HS-27A (cell line): ENCODE measurements at places on chromosomes 2 and 18.
A peak's percentile ranks its signal among the peaks of the same experiment; 100 is the strongest.

DNA sequence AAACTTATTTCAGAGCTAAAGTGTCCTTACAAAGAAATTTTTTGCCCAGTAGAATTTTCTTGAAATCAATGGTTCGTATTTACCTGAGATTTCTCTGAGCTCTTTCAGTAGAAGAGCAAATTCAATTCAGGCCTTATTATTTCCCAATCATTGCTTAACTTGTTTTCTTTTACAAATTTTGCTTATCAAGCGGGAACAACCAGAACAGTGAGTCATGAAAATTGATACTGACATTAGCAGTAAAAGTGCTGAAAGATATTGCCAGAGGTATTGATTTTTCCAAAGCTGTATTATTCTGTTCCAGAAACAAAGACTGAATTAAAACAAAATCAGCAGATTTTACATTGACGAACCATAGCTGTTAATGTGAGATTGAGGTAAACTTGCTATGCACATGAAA, 10.1 kb upstream of the RIOK3 start:
- no peak for DNase-seq

DNA sequence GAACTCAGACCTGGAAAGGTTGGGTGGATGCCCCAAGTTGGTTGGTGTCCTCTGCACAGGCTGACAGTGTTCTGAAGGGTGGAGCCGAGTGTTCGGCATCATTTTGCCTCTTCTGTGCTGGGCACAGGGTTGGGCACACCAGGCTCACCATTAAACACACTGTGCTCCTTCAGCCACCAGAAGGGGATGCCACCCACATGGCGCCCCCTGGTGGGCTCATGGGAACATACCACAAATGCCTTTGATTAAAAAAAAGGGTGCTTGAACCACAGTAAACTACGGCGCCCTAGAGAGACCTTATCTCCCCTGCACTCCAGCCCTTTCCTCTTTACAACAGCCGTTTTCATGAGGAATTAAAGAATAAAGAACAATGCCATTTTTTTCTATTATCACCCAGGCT, 89.4 kb downstream of the CELF4 start:
- DNase-seq = no peak

GRCh38 chr2:240741091-240741490, 49.4 kb downstream of the AQP12A start:
- no peak for DNase-seq

DNA sequence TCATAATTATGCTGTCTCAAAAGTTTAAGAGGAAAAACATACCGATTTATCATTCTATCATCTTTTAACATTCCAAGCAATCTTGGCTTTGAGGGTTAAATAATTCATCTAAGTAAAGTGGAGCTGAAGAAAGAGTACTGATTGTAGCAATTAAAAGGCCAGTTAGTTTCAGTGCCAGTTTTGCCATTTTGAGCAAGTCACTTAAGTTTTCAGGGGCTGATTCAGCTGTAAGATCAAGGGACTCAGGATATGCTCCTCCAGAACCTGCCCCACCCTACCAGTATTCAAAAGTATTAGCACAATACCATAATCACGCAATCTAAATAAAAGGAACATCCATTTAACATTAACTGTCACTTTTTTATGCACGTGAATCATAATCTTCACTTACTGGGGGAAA, 1.9 kb downstream of the SS18 start:
- DNase-seq = no peak

GRCh38 chr2:138020432-138020831, 56.2 kb downstream of the HNMT start:
- no peak for DNase-seq

- DNase-seq = peak; percentile 30
Observed at GRCh38 chr2:78718473-78718872, 307.0 kb upstream of the REG3G start.

DNA sequence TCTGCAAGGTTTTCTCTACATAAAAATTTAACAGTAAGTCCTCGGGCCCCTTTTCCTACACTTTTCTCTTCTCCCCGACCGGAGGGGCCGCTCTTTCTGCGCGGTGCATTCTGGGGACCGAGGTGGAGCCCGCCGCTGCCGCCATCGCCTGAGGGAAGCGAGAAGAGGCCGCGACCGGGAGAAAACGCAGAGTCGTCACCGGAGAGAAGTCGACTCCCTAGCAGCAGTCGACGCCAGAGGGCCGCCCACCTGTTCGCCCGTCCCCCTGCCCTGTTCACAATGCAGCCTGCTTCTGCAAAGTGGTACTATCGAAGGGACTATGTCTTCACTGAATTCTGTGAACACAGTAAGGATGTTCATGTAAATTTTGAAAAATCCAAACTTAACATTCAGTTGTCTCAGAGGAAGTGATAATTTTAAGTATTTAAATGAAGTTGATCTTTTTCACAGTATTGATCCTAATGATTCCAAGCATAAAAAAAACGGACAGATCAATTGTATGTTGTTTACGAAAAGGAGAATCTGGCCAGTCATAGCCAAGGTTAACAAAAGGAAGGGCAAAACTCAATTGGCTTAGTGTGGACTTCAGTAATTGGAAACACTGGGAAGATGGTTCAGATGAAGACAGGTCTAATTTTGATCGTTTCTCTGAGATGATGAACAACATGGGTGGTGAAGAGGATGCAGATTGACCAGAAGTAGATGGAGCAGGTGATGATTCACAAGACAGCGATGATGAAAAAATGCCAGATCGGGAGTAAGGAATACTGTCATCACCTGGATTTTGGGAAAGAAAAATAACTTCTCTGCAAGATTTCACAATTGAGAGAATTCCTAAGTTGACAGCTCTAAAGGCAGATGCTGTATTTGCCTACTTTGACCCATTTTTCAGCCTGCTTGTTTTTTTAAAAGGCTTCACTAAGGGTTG, 55.8 kb downstream of the ASXL2 start:
- DNase-seq = no peak

DNA sequence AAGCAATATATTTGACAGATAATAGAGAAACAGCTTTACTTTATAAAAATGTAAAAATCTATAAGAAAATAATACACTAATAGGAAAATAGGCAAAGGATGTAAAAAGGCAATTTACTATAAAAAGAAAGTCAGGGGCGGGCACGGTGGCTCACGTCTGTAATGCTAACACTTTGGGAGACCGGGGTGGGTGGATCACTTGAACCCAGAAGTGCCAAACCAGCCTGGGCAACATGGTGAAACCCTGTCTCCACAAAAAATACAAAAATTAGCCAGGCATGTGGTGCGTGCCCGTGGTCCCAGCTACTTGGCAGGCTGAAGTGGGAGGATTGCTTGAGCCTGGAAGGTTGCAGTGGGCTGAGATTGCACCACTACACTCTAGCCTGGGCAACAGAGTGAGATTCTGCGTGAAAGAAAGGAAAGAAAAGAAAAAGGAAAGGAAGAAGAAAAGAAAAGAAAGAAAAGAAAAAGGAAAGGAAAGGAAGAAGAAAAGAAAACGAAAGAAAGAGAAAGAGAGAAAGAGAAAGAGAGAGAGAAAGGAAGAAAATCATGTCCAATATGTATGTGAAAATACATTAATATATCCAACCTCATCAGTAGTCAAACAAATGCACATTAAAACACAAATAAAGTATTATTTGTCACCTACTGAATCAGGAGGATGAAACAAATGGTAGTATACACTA, 65.1 kb downstream of the ADD2 start:
- no peak for DNase-seq

DNA sequence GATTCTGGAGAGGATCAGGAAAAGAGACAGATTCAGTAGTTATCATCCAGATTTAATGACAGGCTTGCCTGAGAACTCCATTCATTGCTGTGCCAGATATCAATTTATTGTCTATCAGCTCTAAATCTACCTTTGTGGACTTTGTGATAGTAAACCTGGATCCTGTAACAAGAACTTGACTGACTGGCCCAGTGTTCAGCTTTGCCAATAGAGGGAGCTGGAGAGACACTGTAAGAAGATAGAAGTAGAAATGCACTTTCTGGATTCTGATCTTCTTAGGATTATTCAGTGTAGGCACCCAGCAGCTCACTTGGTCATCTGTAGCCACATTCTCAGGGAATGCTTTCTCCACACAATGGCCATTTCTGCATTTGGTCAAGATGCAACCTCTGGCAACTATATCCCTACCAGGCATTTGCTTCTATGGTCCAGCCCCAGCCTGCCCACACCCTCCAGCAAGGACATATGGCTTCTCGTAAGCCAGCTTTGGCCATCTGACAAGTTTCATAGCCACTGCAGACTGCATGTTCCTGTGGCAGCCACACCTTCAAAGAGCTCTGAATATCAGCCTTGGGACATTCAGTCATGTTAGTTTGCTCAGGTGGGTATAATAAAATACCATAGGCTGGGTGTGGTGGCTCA, 6.1 kb upstream of the SERPINB8 start:
- DNase-seq = no peak

DNA sequence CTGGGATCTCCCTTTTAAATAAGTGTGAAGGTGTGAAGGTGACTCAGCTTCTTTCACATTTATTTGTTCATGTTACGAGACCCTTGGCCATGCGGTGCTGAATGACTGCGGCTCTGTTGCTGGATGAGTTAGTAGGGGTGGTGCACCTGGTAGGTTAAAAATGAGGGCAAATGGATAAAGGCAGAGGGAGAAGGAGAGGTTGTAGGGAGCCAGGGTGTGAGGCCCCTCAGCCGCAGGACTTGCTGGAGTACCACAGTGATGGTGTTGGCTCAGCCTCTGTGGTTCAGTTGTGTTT, 164.2 kb downstream of the NAPG start:
- no peak for DNase-seq

- DNase-seq = no peak
Observed at GRCh38 chr2:217740756-217741155, 262.0 kb downstream of the TNS1 start.

DNA sequence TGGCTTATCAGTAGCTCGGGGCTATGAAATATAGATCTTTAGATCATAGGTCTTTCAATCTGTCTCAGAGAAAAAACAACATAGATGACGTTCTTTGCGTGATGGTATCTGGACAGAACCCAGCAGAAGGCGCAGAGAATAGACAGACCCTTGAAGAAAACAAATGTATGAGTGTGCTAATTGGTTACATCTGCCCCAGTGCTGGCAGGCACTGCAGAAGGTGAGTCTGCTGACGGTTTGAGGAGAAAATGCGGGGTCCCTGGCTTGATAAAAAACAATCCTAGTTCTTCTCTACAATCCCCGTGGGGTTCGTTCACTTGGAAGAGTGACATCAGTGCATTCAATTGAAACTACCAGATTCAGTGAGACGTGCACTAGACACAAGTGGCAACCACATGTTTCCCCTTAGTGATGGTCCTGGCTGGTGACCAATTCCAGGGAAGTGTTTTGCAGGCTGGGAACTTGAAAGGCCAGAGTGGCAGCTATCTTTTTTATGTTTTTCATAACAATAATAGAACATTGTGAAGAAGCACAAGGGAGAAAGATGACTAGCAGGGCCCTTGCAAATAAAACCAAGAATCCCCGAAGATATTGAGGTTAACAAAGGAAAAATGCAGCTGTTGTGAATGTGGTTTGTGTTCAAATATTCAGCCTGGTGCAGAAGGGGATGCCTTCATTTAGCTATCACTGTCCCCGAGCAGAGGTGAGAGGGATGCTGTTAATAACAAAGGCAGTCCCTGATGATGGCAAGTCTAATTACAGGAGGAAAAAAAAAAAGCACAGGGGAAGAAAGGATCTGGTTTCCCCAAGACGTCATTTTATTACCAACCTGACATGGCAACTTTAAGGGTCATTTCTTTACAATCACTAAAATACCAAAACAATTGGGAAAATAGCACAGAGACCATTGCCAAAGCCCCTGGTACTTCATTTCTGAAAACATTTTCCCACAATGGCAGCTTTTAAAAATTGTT, 337.6 kb upstream of the FIGN start:
- DNase-seq = no peak

- DNase-seq = no peak
Observed at GRCh38 chr2:72815655-72816278, 10.1 kb downstream of the EXOC6B start.

DNA sequence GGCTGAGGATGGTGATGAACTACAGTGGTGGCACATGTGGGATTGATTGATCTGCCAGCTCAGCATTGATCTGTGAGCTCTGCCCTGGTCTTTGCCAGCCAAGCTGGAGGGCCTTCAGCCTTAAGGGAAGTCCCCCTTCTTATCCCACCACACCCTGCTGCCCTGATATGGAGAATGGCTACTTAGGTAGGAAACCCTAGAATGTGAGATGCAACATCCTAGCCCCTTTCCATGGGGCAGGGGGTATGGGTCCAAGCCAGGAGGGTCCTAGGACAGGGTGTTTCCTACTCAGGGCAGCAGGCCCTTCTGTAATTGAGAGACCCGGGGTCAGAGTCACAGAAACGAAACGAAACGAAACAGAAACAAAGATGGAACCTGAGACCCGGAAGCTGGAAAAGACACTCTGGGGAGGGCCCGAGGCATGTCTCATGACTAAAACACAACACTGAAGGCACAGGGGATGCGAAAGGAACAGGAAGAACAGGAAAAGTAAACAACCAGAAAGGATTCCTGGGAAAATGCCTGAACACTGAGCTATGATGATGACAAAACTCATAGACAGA, 16.9 kb upstream of the SULT1C2 start:
- DNase-seq = no peak

DNA sequence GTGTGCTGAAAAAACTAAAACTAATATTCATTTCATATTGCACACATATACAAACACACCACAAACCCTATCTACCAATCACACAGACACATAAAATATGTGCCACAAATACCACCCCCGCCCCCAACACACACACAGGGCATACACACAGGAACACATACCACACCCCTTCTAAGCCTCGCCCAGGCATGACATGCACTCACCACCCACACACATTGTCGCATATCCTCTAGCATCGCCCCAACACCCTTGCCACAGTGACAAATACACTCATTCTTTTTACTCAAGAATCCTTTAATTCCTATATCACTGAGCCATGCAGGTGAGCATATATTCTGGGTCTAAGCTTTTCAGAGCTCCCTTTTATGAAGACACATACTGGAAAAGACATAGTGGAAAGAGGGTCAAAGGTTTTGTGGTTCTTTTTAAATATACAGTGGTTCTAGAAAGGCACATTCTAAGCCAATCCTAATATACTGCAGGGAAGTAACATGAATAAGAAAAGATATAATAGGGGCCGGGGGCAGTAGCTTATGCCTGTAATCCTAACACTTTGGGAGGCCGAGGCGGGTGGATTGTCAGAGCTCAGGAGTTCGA, 24.5 kb upstream of the LCLAT1 start:
- DNase-seq = peak; percentile 39

GRCh38 chr18:13500227-13500865, 226.0 kb downstream of the FAM210A start:
- DNase-seq = no peak

GRCh38 chr2:20999906-21000645, 43.8 kb downstream of the APOB start:
- no peak for DNase-seq

GRCh38 chr2:120014226-120014980, 1.5 kb downstream of the EPB41L5 start:
- no peak for DNase-seq

GRCh38 chr18:38525039-38525438, 959.4 kb upstream of the CELF4 start:
- no peak for DNase-seq

DNA sequence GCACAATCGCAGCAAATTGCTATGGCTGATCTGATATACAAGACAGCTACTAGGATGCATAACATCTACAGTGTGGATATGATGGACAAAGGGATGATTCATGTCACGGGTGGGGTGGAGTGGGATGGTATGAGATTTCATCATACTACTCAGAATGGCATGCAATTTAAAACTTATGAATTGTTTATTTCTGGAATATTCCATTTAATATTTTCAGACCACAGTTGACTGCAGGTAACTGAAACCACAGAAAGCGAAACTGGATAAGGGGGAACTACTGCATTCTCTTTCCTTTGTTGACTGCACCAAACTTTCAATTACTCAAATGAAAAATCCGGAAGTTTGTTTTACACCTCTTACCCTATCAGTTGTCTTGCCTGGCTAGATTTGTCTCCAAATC, 94.4 kb upstream of the NEUROD1 start:
- DNase-seq = no peak

- no peak for DNase-seq
Observed at GRCh38 chr2:11651856-11652548, 18.0 kb downstream of the NTSR2 start.
